Ureter (tissue), 1 donor: ENCODE measurements at places on chromosomes 11 and 22. TPM values are rescaled to one million over a fixed set of nuclear protein-coding genes. Genes with fewer than 3 reads are reported as not detected.

The CCDC73 gene
- total RNA-seq: 0.26 TPM

The FJX1 gene
- 13.4 TPM for total RNA-seq

The SNRPD3 gene
- total RNA-seq: 88.7 TPM

The ADAMTS8 gene
- total RNA-seq: 1.2 TPM
